ENCODE measurements at places on chromosomes 2 and 18.

- no peak for DNase-seq
These were observed 2.2 kb downstream of the SETBP1 start for GRCh38 chr18:44682871-44683221.

- no peak for DNase-seq
These were observed 56.6 kb downstream of the NCKAP5 start for GRCh38 chr2:133511679-133512078.

DNA sequence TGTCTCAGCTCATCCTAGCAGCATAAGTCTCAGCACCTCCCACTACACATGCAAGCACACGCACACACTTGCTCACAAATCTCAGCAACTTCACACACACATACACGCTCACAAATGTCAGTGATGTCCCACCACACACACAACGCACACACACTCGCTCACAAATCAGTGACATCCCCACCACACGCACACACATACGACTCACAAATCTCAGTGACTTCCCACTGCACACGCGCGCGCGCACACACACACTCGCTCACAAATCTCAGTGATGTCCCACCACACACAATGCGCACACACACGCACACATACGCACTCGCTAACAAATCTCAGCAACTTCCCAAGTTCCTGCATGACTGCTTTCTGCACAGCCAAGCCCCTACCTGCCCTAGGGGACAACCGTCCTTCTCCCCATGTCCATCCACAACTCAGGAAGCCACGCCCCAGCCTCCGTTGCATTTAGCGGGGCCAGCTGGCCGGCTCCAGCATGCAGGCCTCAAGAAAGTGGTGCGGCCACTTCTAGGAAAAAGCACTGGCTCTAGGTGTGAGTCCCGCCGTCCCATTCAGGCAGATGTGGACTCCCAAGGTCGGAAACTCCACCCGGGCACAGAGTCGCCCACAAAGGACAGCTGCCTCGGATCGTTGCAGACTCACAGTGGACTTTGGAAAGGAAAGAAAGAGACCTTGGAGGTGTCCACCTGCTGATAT is 180.1 kb upstream of the SALL3 start:
- DNase-seq: no peak

DNA sequence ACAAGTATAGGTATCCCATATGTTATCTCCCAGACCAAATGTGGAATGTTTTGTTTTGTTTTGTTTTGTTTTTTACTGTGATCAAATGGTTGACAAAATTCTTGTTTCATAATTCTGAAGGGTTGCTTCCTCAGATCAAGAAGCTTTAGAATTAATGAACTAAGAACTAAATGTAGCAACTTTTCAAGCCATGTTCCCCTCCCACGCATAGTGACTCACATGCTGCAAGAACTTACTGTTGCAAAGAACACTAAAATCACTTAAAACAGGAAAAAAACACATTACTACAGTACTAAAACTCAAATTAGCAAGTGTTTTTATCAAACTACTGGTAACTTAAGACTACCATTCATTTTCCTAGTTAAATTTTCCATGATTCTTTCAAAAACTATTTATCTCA is 30.6 kb downstream of the HNRNPLL start:
- no peak for DNase-seq

DNA sequence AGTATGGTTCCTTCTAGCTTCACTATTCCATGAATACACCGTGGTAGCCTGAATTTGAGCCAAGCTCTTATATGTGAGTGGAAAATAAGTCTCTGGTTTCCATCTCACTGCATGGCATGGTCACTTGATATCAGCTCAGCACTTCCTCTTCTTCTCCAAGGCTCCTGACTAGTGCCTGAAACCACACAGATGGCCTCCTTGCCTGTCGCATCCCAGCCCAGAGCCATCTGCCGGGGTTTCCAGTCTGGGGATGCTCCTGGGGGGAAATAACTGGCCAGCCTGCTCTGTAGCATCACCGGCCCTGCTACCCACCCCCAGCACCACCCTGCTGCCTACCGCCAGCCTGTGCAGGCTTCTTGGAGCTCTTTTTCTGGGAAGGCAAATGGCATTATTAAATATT is 7.7 kb upstream of the MARCHF4 start:
- no peak for DNase-seq

- no peak for DNase-seq
These were observed 245.0 kb downstream of the CLIP4 start for GRCh38 chr2:29360016-29360784.

GRCh38 chr18:21760321-21760720 is 19.7 kb downstream of the MIB1 start:
- no peak for DNase-seq

DNA sequence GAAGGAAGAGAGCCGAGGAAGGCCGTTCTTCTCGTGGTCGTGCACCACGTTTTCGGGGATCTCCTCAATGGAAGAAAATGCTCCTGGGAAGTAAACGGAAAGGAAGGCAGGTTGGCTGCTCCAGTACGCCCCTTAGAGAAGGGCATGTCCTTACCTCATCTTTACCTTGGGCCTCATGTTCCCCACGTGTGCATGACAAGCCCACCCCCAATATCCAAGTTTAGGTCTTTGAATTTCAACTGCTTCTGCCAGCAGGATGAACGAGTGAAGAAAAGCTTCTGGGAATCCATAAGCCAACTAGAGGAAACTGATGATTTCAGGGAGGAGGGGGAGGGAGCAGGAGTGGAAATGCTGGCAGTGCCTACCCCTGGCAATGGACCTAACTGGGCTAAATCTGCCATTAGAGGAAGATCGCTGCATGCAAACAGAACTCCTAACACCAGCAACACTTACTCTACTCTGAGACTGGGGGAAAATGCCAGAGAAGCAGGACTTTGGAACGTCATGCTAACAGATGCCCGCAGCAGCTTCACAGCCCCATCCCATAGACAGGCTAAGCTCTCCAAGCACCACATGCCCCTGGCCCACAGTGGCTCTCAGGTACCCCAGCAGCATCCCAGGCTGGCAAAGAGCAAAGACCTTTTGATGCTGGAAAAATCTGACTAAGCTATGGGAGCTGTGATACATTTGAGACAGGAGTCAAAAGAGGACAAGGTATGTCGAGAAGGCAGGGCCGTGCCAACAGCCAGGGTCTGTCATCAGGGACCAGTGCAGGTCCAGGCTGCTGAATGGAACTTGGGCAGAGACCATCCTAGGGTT is 21.7 kb downstream of the CHST10 start:
- DNase-seq: no peak

- DNase-seq: peak; percentile 7
These were observed 80.7 kb upstream of the RASGRP3 start for GRCh38 chr2:33395655-33396249.

DNA sequence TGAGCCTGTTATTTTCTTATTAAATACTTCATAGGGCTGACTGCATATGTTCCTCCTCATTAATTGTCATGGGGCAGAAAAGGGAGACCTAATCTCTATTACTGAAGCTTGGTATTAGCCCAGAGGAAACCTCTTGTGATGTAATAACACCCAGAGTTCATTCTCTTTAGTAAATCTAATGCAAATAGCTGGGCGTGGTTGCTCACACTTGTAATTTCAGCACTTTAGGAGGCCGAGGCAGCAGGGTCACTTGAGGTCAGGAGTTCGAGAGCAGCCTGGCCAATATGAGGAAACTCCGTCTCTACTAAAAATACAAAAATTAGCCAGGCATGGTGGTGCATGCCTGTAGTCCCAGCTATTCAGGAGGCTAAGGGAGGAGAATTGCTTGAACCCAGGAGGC is 14.7 kb downstream of the DAW1 start:
- no peak for DNase-seq

DNA sequence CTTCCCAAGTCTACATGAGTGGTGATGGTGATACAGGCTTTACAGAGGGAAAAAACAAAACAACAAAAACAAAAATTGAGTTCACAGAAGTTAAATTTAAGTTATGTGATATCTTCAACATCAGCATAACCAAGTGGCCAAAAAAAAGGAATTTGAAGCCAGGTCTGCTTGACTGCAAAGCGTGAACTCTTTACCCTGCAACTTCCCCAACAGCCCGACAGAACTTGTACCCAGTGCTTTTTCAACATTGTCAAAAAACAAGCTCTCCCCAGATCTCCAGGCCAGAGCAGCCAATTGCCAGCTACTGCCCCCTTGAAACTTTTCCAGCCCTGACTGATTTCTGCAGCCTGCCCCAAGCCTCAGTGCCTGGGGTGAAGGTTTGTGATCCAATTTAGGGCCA is 76.7 kb downstream of the RNF144A start:
- DNase-seq: no peak

DNA sequence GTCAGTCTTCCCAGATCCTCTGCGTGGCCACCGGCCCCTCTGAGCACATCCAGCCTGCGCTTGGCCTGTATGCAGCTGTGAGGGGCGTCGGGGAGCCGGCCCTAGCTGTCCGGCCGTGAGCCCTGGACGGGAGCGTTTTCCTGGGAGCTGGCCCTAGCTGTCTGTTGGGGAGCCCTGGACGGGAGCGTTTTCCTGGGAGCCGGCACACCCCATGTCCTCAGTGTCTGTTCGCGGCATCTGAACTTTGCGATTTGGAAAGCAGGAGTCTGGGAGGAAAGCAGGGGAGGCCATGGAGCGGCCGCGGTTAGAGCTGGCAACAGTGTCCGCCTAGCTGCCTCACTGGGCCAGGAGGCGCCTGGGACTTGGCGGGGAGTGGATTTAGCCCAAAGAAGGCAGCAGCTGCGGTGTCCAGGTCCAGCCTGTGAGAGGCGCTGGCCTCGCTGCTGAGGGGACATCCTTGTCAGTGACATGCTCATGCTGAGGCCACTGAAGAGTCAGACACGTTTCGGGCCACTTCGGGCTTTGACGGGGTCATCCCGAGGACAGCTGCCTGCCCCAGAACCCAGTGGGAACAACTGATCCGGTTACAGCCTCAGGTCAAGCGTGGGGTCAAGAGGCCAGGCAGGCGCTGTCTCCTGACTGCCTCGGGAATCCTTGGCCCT is 75.8 kb downstream of the KCNG2 start:
- no peak for DNase-seq

GRCh38 chr18:63259567-63260379 is 59.8 kb downstream of the BCL2 start:
- no peak for DNase-seq

DNA sequence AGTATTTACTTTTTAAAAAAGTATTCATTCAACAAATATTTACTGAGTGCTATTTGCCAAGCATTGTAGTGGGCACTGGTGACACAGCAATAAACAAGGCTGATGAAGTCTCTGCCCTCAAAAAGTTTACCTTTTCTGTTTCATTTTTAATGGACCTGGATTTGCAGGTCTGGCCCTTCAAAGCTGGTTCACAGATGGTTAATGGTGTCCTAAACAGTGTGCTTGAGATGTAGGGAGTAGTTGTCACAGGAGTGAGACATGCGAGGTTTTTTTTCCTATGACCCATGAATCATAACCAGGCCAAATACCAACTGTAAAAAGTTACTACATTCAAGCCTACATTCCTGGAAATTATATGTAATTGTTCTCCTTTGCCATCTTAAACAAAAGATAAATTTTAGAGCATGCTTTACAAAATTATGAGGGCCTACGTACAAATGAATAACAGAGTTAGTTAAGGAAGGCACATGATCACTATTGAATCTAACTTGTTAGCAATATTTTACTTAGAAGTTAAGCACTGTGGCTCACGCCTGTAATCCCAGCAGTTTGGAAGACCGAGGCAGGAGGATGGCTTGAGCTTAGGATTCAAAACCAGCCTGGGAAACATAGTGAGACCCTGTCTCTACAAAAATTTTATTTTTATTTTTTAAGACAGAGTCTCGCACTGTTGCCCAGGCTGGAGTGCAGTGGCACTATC is 223.9 kb downstream of the MBD5 start:
- DNase-seq: no peak

- no peak for DNase-seq
These were observed 63.6 kb upstream of the LTBP1 start for GRCh38 chr2:32882816-32883810.

DNA sequence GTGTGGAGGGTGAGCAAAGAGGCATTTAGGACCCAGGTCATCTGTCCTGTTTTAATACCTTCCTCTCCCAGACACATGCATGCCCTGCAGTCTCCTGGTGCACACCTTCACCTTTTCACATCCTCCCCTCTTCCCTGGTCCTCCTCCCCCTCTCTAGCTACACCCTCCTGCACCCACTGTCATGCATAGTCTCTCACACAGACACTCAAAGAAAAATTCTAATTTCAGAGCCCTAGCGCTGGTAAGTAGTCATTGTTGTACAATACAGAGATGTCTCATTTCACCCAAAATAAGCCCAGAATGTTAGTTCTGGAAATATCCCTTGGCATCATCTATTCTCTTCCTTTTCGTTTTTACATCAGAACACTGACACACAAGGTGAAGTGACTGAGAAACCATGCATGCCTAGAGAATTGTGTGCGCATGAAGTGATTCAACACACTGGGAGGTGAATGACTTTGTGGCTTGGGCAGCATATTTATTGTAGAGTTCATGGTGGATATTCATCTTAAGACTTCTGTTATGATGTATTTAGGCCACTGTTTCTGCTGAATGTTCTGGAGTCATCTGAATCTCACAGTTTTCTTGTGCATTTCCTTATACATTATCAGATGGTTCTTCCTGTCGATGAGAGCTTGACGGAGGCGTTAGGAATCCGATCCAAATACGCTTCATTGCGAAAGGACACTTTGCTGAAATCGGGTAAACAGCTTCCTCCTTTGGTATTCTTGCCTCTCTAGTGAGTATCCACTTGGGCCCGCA is 69.9 kb downstream of the COA5 start:
- no peak for DNase-seq

DNA sequence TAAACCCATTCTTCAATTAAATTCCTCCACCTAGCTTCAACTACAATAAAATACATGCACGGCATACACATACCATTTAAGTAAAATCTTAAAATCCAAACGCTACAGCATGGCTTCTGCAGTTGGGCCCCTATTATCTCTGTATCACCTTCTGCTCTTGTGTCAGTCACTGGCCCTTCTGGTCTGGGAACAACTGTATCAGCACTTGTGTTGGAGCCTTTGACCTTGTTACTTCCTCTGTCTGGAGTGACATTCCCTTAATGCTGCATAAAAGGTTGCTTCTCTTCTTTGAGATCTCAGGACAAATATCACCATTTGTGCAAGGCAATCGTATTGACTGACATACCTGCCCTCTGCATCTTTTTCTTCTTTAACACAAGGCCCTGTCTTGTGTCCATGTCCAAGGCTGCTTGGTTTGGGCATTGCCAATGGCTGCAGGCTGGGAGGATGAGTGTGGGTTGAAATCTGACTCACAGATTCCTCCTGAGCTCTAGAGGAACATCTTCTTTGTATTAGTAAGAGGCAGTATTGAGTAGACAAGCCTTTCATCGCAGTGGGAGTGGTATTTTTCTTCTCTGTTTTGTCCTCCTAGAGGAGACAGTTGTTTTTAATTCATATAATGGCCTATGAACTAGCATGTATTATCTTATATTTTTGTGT is 267.8 kb upstream of the TRIB2 start:
- no peak for DNase-seq

DNA sequence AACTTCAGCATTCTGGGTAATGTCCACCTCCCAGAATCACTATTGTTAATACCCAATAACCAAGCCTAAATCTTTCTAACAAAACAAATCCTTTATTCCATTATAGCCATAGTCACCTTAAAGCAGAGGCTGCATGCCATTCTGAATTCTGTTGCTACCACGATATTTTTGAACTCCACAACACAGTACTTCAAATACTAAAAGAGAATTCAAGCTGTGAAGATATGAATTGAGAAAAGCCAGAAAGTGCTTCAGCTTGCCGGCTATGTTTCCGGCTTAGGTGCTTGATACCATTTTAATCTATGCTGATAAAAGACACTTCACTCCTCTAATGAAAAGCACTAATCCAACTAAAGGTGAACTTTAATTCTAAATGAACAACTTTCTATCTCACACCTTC is 41.3 kb downstream of the GAREM1 start:
- no peak for DNase-seq

Measured in T follicular helper cell (primary cell).